Cerebellum (tissue), 4 donors: ENCODE measurements at places on chromosomes 12 and 14. TPM values are rescaled to one million over a fixed set of nuclear protein-coding genes. Genes with fewer than 3 reads are reported as not detected.

- no peak for DNase-seq
Measured at GRCh38 chr12:133227281-133227852, 8.3 kb downstream of the ANHX start.

Gene METTL17
- total RNA-seq, result 42.2 TPM

Gene AJUBA
- 7.4 TPM for total RNA-seq

Gene CMA1
- total RNA-seq, result not detected

- no peak for DNase-seq
Measured at GRCh38 chr12:104695453-104696148, 238.9 kb downstream of the CHST11 start.

Gene RNFT2
- total RNA-seq, result 42.1 TPM

DNA sequence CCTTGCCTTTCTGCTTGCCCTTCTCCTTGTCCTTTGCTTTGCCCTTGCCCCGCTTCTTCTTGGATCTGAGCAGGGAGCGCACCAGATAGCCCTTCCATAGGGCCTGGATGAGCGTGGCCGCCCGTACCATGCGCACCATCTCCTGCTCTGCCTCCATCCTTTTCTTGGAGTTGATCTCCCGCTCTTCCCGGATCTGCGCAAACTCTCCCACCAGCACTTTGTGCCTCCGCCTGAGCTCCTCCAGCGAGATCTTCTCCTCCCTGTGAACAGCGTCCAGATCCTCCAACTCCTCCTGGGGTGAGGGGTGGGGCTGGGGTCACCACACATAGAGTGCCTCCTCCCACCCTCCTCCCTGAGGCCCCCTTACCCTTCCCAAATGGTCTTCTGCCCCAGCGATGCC is 10.1 kb downstream of the RITA1 start:
- no peak for DNase-seq

Gene RTL1
- under 0.01 TPM for total RNA-seq

DNA sequence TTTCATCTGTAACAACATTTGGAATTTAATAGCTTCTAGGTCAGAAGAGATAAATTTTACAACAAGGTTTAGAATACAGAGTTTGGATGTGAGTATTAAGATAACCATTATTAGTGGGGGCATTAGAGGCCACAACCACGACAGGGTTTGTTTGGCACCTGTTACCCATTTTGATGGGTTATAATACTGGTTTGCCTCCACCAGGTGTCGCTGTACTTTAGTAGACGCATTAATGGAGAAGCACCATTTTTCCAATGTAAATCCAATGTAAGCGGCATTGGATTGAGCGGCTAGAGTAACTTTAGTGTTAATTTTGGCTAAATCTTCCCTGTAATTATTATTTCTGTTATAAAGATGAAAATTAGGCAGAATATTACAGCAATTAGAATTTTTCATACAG is 136.2 kb downstream of the SLCO1B3 start:
- no peak for DNase-seq

Gene ACSS3
- 14.9 TPM for total RNA-seq

GRCh38 chr12:131912518-131913274 is 16.4 kb upstream of the PUS1 start:
- DNase-seq, result peak; percentile 66

Gene CFAP54
- 21.2 TPM for total RNA-seq

DNA sequence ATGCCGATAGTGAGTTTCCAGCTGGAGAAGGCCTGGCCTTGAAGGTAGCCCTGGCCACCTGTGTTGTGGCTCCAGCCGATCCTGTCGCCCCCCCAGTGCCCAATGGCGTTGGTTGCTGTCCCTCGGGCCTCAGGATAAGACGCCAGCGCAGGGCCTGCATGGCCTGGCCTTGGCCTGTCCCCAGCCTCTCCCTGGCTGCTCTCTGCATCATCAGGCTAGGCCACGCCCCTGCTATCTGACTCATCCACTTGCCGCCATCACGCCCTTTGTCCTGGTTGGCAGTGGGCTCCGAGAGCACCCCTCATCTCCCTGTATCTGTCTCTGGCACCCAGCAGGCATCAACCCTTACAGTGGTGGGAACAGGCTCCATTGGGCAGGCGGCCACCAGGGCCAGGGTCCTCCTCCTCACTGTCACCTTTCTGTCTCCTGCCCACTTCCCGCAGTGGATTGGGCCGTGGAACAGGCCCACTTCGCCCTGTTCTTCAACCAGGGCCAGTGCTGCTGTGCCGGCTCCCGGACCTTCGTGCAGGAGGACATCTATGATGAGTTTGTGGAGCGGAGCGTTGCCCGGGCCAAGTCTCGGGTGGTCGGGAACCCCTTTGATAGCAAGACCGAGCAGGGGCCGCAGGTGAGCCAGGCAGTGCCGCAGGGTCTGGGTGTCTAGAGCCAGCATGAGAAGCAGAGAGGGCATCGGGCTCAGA is 25.6 kb downstream of the ALDH2 start:
- DNase-seq, result no peak

DNA sequence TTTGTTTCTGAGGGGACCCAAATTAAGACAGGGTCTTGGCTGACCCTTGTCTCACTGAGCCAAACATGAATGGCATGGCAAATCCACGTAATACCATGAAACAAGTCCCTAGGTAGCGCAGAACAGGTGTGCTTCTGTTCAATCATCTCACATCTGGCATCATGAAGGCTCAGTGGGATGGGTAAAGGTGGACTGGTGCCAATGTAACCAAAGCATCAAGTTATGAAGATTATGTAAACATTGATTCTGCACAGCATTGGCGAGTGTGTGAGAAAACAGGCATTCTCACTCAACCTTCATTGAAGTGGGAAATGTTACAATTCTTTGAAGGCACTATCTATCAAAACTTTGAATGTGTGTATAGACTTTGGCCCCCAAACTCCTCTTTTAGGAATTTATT is 41.9 kb downstream of the PTGER2 start:
- DNase-seq, result no peak
